ENCODE measurements at places on chromosomes 3 and 15.
A peak's percentile ranks its signal among the peaks of the same experiment; 100 is the strongest.

DNA sequence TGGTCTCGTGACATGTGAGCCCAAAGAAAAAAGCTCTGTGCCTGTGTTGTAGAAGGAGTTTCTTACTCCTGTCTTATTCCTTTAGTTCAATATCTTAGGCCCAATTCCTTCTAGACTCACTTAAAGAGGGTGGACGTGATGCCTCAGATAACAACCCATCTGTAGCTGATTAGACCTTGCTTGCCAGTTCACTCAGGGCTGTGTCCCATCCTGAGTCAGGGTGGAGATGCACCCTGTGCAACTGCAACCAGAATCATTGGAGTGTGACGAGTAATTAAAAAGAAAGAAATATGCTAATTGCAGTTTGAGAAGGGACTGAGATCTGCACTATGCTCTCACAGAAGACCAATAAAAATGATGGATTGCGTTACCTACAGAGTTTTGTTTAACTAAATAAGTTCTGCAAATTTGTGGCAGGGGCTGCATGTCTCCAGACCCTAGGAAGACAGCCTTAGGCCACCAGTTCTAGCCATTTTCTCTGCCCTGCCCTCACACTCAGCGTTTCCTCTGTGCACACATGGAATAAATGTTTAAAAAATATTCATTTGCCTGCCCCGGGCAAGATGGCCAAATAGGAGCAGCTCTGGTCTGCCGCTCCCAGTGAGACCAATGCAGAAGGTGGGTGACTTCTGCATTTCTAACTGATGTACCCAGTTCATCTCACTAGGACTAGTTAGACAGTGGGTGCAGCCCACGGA is 83.0 kb downstream of the MOBP start:
- no peak for DNase-seq

GRCh38 chr15:73852507-73852906 is 20.9 kb upstream of the TBC1D21 start:
- no peak for DNase-seq

- no peak for DNase-seq
Observed at GRCh38 chr15:81253846-81254245, 57.2 kb downstream of the IL16 start.

- DNase-seq = peak; percentile 66
Observed at GRCh38 chr15:84822653-84823281, 5.6 kb downstream of the ALPK3 start.

DNA sequence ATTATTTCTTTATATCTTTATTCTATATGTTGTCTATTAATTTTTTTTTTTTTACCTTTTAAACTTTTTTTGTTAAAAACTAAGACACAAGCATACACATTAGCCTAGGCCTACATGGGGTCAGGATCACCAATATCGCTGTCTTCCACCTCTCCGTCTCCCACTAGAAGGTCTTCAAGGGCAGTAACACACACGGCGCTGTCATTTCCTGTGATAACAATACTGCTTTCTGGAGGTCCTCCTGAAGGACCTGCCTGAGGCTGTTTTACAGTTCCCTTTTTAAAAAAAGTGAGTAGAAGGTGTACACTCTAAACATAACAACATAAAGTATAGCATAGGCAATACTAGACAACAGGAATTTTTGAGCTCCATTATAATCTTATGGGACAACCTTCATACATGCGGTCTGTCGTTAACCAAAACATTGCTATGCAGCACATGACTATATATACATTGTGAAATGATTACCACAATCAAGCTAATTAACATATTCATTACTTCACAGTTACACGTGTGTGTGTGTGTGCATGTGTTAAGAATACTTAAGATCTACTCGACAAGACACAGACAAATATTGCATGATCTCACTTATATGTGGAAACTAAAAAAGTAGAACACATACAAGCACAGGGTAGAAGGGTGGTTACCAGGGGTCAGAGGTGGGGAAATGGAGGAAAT is 20.8 kb downstream of the RAB6B start:
- DNase-seq = no peak

GRCh38 chr3:38990621-38991020 is 61.1 kb downstream of the SCN11A start:
- no peak for DNase-seq

- DNase-seq = no peak
Observed at GRCh38 chr3:49244581-49245205, 32.3 kb downstream of the C3orf62 start.

GRCh38 chr3:174170248-174170647 is 688.9 kb upstream of the NAALADL2 start:
- DNase-seq = no peak

DNA sequence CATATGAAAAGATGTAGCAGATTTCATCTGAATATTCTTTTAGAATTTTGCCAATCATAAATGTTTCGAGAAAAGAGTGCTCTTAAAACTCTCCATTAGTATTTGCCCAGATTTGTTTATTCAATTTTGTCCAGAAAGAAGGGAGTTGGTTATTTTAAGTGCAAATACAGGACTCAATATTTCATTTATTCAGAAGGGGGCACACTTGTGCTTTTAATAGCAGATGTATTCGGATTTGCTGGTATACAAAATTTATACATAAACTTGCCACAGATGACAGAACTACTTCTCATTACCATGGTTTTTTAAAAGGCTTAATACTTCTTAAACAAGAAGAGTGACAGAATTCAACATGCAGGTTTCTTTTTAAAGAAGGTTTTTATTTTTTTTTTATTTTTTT is 69.8 kb upstream of the GRM7 start:
- DNase-seq = no peak

GRCh38 chr3:21668012-21668411 is 83.0 kb downstream of the ZNF385D start:
- no peak for DNase-seq

GRCh38 chr15:54594115-54594514 is 602.6 kb downstream of the RSL24D1 start:
- DNase-seq = no peak

DNA sequence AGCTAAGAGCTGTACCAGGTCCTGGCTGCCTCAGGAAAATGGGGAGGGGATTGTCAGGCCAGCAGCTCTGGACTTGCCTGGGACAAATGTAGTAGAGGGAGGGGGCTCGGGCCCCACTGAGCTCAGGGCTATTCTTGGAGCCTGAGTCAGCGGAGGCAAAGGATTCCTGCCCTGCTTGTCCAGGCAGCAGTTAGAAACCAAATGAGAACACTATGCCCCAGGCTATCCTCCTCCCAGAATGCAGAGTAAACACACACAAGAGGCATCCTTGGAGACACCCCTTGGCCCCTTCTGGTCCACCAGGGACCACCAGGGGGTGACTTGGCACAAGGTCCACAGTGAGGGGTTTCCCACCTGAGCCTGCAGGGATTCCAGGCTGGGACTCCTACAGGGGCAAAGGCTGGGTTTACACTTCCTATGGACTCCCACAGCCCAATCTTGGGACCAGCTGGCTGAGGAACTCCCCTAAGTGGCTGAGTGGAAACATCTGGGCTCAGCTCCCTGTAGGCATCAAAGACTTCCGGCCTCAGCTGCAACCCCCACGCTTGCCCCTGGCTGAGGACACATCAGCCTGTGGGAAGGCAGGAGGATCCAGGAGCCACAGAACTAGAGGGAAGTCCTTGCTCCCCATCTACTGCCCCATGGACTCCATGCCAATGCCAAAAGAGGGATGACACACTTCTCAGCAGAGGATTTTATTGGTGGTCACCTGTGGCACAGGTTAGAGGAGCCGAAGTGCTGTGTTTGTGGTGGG is 3.4 kb upstream of the COL7A1 start:
- DNase-seq = peak; percentile 58

DNA sequence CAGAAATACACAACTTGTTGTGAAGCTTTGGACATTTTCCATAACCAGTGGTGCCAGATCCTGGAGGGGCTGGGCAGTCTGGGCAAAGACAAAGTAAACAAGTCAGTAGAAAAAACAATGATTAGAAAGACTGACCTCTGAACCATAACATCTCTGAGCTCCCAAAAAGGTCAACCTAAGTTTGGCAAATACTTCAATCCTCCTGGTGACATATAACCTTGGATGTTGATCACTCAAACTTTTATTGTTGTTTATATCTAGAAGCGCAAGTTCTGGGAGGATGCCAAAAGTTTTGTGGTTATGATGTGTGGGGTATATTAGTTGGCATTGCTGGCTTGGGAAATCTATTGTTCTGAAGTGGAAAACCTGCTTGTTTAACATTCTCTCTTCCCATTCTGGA is 257.7 kb downstream of the DIPK2A start:
- no peak for DNase-seq

- no peak for DNase-seq
Observed at GRCh38 chr15:69727121-69727924, 274.7 kb downstream of the RPLP1 start.

DNA sequence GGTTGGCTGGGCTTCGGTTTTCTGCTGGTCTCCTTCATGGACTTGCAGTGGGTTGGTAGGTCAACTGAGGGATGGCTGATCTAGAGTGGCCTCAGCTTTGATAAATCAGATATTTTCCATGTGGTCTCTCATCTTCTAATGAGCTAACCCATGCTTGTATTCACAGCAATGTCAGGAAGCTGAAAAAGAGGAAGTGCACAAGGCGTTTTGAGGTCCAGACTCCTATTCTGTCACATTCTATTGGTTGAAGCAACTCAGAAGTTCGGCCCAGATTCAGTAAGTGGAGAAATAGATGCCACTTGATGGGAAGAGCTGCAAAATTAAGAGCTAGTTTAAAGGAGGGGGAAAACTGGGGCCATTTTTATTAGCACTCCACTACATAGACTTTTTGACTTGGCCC is 361.2 kb downstream of the DIPK2A start:
- no peak for DNase-seq

GRCh38 chr15:84883916-84884781 is at the start of gene SLC28A1:
TSS of gene SLC28A1 (plus strand) at chr15:84884662. CDS start at chr15:84887761, 3,099 bp downstream.
- no peak for DNase-seq

DNA sequence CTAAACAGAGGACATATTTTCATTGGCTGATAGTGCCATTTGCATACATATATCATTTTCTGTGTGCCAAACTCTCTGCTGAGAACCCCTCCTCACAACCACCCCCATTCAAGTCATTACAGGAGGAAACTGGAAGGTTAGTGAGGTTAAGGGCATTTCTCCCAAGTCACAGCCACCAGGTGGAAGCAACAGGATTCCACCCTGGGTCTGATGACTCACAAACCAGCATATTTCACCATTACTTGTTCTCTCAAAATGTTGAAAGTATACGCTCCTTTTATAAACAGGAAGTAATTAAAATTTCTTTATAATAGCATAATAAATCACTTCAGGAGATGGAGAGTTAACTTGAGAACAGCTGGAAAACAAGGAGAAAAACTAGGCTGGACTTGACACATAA is 398.6 kb upstream of the WNT5A start:
- DNase-seq = no peak

DNA sequence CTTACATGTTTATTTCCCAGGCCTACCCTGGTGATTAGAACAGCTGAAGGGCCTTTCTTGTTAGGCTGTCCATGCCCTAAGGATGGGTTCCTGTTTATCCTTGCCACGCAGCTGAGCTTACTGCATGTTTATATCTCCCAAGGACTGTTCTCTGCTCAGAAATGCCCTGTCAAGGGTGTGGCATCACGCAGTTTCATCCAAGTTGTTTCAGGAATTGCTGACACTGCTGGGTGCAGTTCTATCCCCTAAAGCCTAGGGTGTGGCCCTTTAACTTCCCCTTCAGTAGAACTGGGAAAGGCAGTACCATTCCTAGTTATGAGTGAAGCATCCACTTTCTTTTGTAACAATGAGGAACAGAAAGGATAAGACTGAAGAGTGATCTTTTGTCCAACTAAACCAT is 5.0 kb downstream of the ELL3 start:
- DNase-seq = no peak

DNA sequence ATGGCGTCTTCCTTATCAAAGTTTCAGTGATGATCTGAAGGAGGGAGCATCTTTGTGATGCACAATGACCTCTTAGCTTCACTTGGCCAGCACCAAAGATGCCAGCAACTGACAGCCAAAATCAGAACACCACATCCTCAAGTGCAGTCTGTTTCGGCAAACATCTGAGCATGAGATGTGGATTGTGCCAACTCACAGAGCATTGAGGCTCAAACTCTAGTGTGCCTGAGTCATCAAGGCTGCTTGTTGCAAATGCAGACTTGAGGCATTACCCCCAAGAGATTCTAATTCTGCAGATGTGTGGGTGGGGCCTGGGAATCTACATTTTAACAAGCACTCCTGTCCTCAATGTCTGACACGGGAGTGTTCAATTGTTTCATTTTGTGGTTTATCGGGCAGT is 35.8 kb downstream of the ABHD5 start:
- no peak for DNase-seq

DNA sequence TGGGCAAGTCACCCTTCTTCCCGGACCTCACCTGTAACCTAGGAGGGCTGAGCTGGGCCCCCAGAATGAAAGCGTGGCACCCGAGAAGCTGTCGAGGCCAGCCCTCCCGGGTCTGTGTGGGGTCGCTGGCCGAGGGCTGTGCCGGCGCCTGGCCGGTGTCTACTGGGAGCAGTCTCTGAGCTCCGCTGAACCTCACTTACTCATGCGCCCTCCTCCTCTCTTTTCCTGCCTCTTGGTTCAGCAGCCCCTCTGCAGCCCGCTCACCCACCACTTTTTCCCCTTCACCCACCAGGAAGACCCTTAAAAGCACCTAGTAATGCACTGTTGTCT is 419 bp downstream of the HYKK start:
- no peak for DNase-seq

GRCh38 chr3:71846185-71846584 is 61.2 kb upstream of the PROK2 start:
- no peak for DNase-seq

DNA sequence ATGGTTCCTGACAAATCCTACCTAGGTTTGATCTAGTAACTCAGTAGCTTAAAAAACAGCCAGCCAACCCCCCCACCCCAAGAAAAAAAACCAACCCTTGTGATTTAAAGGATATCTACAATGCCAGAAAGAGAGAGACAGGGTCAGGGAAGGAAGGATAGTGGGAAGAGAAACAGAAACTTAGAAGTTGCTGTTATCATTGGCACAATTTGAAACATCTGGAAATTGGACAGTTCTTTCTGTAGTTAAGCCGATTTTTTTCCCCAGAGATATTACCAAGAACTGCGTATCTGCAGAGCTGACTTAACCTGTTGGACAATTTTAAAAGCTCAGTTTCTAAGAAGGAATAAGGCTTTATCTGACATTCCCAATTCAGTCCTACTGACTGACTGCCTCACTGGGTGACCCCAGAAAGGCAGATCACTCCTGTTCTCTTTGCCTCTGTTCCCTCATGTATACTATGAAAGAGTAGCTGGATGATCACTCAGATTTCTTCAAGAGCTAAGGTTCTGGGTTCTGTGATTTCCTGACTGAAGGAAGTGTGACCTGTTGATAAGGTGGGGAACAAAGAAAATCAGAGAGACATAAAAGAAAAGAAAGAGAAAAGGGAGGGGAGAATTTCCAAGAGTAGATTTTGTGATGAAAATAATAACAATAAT is 128.3 kb downstream of the MAP2K5 start:
- DNase-seq = no peak

GRCh38 chr15:82792068-82792467 is 13.8 kb downstream of the FSD2 start:
- no peak for DNase-seq

- DNase-seq = no peak
Observed at GRCh38 chr3:13233487-13234485, 160.6 kb upstream of the IQSEC1 start.

GRCh38 chr3:112320691-112321090 is 12.3 kb upstream of the CD200 start:
- DNase-seq = no peak

- no peak for DNase-seq
Observed at GRCh38 chr15:68425428-68426060, 6.4 kb downstream of the ITGA11 start.

Data from right hindlimb (tissue), 1 donor.